ENCODE measurements at places on chromosomes 4 and X. TPM values are rescaled to one million over a fixed set of nuclear protein-coding genes. Genes with fewer than 3 reads are reported as not detected.

- no peak overlapping the region for H3K4me3 ChIP-seq
- H3K27me3 ChIP-seq = no peaks in the 10 kb centered on the region
- no peaks in the 10 kb centered on the region for H3K36me3 ChIP-seq
- H3K27ac ChIP-seq = no peak overlapping the region
Measured at GRCh38 chr4:107692202-107692601, 27.8 kb downstream of the PAPSS1 start.

- H3K4me3 ChIP-seq = no peak overlapping the region
- H3K4me1 ChIP-seq = no peaks in the 10 kb centered on the region
- H3K27ac ChIP-seq = no peak overlapping the region
- H3K36me3 ChIP-seq = no peaks in the 10 kb centered on the region
- no peak for DNase-seq
Measured at GRCh38 chr4:145041378-145041777, 56.6 kb downstream of the ANAPC10 start.

SSX2 gene
- total RNA-seq = not detected

DNA sequence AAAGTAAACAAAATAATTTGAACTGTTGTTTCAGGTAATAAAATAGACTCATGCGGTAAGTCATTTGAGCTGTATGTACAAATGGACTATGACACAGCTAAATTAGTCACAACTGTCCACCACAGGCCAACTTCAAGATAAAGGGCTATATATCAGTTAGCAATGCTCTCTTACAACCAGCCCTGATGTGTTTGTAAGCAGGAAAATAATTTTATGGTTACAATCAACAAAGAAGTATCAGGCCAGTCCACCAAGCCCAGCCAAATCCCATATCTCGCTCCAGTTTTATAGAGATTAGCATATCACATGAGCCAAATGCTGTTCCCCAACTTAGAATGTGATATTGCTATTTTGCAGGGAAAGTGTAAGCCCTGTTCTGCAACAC is 511 bp upstream of the DUSP21 start:
- no peaks in the 10 kb centered on the region for H3K36me3 ChIP-seq
- no peak for DNase-seq
- no peaks in the 10 kb centered on the region for H3K4me1 ChIP-seq
- no peak overlapping the region for H3K4me3 ChIP-seq
- H3K27me3 ChIP-seq = no peaks in the 10 kb centered on the region

- H3K27ac ChIP-seq = no peak overlapping the region
- H3K36me3 ChIP-seq = no peaks in the 10 kb centered on the region
- no peak for DNase-seq
- H3K27me3 ChIP-seq = no peaks in the 10 kb centered on the region
- H3K4me1 ChIP-seq = no peaks in the 10 kb centered on the region
Measured at GRCh38 chr4:158999849-159000248, 103.0 kb upstream of the RAPGEF2 start.

All from naive thymus-derived CD4-positive, alpha-beta T cell (primary cell).